ENCODE measurements at places on chromosomes 6 and 20. TPM values are rescaled to one million over a fixed set of nuclear protein-coding genes. Genes with fewer than 3 reads are reported as not detected.

DNA sequence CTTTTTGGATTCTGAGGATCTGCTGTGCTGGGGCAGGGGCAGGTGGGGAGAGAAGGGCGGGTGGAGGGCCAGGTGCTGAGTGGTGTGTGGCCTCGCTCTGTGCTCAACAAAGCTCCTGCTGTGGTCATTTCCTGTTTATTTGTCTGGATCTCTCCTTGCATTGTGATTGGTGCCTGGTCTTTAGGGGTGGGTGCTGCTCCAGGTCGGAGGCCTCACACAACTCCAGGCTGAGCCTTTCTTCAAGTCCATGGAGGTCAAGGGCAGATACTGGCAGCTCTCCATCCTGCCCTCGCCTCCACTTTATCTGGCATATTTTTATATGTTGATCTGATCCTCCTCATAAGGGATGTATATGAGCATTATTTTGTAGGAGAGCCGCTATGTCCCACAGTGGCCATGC lies 36.2 kb downstream of the HLA-F start:
- no peak for DNase-seq

- no peak for DNase-seq
Measured at GRCh38 chr6:166516251-166516884, 70.1 kb downstream of the RAMACL start.

DNA sequence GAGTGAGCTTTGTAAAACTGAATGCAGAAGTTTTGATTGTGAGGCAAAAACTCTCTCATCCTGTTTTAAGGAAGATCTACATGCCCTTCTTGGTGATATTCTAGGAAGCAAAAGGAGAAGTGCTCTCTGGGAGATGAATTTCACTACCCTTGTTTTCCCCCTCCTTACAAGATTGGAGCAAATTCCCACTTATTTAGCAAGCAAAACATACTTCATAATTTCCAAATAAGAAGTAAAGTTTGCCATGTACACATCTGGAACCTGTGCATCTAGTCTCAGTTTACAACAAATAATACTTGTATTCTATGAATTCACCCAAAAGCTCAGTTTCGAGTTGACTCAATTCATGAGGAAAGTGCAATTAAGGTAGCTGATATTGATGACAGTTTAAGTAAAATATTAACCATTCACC lies 27.6 kb upstream of the IFNGR1 start:
- DNase-seq, result no peak

- no peak for DNase-seq
Measured at GRCh38 chr20:35174458-35175216, 2.8 kb downstream of the PROCR start.

DNA sequence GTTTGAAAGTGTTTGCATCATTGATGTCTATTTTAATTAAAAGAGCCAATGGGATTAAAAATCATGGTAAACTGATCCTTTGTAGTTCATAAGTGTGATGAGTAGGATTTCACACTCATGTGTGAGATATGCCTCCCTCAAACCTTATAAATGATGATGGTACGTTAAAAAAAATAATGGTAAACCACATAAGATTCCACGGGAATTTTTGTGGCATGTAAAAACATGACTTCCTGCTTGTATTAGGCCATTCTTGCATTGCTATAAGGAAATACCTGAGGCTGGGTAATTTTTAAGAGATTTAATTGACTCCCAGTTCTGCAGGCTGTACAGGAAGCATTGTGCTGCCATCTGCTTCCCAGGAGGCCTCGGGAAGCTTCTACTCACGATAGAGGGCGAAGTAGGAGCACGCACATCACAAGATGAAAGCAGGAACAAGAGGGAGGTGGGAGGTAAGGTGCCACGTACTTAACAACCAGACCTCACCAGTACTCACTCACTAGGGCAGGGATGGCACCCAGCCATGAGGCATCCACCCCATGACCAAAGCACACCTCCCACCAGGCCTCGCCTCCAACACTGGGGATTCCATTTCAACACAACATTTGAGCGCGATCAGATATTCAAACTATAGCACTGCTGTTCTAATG lies 187.6 kb upstream of the QKI start:
- no peak for DNase-seq

DNA sequence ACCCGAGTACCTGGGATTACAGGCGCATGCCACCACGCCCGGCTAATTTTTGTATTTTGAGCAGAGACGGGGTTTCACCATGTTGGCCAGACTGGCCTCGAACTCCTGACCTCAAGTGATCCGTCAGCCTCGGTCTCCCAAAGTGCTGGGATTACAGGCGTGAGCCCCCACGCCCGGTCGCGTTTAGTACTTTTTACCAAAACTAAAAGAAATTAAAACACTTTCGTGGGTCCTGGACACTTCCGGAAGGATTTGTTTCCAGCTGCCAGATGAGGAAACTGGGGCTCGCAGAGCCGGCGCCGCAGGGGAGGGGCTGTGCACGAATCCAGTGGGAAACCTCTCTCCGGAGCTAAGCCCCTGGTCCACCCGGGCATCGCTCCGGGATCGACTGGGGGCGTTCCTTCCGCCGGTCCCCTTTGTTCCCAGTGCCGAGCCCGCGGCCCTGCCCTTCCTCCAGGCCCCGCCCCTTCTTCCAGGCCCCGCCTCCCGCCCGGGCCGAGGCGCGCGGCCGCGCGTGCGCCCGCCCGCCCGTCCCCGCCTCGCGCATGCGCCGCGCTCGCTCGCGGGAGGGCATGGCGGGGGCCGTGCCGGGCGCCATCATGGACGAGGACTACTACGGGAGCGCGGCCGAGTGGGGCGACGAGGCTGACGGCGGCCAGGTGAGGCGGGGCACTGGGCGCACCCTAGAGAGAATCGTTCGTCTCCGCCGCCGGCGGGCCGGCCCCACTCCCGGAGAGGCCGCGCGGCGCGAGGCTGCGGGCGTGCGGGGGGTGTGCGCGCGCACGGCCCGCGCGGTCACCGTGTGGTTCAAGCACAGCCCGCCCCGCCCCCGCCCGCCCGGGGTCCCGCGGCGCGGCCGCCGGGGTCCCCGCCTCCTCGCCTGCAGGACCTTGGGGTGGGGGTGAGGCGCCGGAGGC lies at the start of gene NELFCD:
TSS of gene NELFCD (plus strand) at position 546 of the 917 bp plus-strand sequence. CDS start at position 600, 54 bp downstream.
- DNase-seq, result peak; percentile 54

DNA sequence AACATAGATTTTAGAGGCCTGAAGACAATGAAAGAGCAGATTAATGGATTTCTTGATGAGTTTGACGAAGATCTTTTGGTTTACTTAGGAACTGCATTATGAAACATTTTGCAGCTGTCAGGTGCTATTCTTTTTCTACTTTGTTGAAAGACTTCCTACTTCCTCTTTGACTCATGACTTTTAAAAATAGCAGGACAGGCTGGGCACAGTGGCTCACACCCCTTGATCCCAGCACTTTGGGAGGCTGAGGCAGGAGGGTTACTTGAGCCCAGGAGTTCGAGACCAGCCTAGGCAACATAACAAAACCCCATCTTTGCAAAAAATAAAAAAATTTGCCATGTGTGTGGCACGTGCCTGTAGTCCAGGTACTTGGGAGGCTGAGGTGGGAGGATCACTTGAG lies 52.0 kb downstream of the ITCH start:
- no peak for DNase-seq

- DNase-seq, result no peak
Measured at GRCh38 chr6:40400738-40401137, 186.4 kb downstream of the LRFN2 start.

GRCh38 chr6:10793035-10793434 lies 45.3 kb downstream of the MAK start:
- DNase-seq, result no peak

GRCh38 chr20:33664085-33664761 lies 2.1 kb downstream of the C20orf144 start:
- DNase-seq, result no peak

GRCh38 chr6:104227508-104227907 lies 632.2 kb downstream of the HACE1 start:
- DNase-seq, result no peak

- no peak for DNase-seq
Measured at GRCh38 chr6:79778816-79779215, 147.7 kb downstream of the SH3BGRL2 start.

Gene CTCFL
- polyA plus RNA-seq, result not detected

Gene REM1
- polyA plus RNA-seq, result 4.8 TPM

Gene SEC23B
- 15.1 TPM for polyA plus RNA-seq

Gene PNLDC1
- 0.15 TPM for polyA plus RNA-seq

Gene GJA10
- not detected for polyA plus RNA-seq

Gene COL11A2
- 0.30 TPM for polyA plus RNA-seq

Gene ZSCAN26
- 15.5 TPM for polyA plus RNA-seq

Gene GPX5
- not detected for polyA plus RNA-seq

Gene ZBP1
- 0.46 TPM for polyA plus RNA-seq
